Bone marrow (tissue), 2 donors: ENCODE measurements at places on chromosomes 5 and 9.
A peak's percentile ranks its signal among the peaks of the same experiment; 100 is the strongest.

DNA sequence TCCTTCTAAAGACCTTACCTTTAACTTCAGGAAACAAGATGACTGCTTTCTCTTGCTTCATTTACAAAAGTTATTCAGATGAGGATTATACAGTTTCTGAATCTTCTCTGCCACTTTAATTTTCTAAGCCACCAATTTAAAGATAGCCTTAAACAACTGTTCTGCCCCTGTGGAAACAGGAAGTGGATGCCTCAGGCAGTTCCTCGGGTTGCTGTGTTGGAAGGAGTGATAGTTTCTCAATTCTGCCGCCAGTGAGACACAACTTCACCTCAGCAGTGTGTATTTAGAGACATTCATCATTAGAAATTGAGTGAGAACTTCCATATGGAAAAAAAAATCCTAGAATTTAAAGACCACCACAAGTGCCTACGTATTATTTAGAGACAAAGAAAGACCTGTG lies 475.1 kb upstream of the WWC1 start:
- DNase-seq: no peak

- DNase-seq: peak; percentile 50
Measured at GRCh38 chr9:126705767-126706697, 92.3 kb downstream of the LMX1B start.

GRCh38 chr9:97906236-97906831 lies 16.0 kb downstream of the TRMO start:
- peak; percentile 63 for DNase-seq

GRCh38 chr5:94945656-94946055 lies 327.2 kb downstream of the SLF1 start:
- DNase-seq: no peak
